ENCODE measurements at places on chromosomes 7 and 10.

- no peak for DNase-seq
Measured at GRCh38 chr10:108338146-108338545, 1173.6 kb upstream of the SORCS1 start.

DNA sequence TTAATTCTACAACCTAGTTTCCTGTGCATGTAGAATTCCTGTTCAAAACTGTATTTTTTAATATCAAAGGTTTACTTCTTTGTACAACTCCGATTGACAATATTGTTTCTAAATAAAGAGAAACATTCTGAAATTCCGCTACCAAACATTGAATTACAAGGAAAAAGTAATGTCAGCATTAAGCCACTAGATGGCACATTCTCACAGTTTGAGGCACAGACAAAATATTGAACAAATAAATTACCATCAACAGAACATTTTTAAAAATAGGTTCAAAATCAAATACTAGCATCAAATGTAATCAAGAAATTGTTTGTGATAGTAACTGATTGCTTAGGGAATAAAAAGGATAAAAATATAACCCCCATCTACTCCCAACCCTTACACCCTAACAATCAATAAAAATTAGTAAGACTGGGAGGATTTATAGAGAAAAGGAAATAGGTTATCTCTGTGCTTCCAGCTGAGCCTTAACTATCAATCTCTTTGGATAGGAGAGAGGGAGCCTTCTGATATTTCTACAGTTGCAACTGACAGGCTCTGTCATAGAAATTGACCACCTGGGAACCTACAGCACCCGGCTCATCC lies 86.6 kb upstream of the C7orf33 start:
- no peak for DNase-seq

DNA sequence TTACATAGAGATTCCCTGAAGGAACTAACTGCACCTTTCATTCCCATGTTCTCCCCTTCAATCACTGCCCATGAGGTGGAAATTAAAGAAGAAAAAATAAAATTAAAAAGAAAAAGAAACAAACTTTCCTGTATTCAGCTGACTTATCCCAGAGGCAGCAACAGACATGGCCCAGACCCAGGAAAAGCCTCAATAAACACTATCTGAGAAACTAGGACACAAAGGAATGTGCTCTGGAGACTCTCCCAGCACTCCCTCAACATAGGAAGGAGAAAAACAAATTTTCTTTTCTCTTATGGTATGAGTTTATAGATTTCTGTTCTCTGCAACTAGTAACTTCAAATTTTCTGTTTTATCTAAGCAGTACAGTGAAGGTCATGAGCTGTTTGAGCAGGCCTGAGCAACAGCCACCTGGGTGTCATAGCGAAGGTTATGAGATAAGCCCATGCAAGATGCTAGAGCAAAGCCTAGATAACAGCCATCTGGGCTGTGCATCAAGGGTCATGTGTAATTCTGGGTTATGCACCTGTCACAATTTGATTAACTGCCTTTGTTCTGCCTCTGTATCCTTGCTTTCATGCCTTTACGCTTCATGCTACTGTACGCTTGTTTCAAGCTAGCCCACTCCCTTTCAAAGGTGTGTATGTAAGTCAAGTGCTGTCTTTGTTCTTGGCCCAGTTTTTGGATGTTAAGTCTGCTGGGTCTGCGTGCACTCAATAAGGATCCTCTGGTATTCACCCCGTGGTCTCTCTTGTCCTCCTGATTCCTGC lies 11.0 kb upstream of the OR6B1 start:
- DNase-seq, result no peak

- no peak for DNase-seq
Measured at GRCh38 chr10:122656741-122657140, 42.9 kb downstream of the C10orf120 start.

GRCh38 chr7:76430836-76431235 lies 6.1 kb downstream of the ZP3 start:
- DNase-seq, result no peak

DNA sequence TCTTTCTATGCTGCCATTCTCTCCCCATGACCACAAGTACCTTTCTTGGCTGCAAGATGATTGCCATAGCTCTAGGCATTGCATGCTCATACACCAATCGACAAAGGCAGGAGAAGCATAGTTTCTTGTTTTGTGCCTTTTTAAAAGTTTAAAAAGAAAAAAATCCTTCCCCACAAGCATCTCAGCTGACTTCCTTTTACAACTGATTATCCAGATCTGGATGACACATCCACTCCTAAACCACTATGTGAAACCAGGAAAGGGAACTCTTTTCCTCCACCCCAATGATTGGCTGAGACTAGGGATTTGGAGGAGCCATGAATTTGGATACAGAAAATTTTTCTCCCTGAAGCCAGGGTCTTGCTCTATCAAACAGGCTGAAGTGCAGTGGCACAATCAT lies 14.5 kb upstream of the LRRC4 start:
- DNase-seq, result no peak

DNA sequence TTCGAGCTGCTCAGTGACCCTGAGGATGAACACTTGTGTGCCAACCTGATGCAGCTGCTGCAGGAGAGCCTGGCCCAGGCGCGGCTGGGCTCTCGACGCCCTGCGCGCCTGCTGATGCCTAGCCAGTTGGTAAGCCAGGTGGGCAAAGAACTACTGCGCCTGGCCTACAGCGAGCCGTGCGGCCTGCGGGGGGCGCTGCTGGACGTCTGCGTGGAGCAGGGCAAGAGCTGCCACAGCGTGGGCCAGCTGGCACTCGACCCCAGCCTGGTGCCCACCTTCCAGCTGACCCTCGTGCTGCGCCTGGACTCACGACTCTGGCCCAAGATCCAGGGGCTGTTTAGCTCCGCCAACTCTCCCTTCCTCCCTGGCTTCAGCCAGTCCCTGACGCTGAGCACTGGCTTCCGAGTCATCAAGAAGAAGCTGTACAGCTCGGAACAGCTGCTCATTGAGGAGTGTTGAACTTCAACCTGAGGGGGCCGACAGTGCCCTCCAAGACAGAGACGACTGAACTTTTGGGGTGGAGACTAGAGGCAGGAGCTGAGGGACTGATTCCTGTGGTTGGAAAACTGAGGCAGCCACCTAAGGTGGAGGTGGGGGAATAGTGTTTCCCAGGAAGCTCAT lies 1.1 kb downstream of the DDIT4 start:
- DNase-seq, result no peak

DNA sequence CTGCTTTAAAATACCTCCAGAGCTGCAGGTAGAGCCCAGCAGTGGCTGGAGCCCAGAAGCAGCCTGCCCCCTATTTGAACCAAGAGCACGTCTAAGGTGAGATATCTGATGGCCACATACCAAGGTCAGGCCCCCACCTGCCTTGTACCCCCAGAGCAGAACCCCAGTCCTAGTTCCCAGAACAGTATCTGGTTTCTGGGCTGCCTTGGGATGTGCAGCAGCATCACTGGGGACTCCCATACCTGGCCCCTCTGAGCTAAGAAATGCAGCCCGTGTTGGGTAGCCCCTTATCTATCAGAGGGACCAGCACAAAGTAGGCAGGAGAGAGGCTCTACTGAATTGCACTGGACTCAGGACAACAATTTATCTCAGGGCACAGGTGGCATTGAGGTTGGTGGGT lies 8.9 kb downstream of the SFTPD start:
- DNase-seq, result no peak

DNA sequence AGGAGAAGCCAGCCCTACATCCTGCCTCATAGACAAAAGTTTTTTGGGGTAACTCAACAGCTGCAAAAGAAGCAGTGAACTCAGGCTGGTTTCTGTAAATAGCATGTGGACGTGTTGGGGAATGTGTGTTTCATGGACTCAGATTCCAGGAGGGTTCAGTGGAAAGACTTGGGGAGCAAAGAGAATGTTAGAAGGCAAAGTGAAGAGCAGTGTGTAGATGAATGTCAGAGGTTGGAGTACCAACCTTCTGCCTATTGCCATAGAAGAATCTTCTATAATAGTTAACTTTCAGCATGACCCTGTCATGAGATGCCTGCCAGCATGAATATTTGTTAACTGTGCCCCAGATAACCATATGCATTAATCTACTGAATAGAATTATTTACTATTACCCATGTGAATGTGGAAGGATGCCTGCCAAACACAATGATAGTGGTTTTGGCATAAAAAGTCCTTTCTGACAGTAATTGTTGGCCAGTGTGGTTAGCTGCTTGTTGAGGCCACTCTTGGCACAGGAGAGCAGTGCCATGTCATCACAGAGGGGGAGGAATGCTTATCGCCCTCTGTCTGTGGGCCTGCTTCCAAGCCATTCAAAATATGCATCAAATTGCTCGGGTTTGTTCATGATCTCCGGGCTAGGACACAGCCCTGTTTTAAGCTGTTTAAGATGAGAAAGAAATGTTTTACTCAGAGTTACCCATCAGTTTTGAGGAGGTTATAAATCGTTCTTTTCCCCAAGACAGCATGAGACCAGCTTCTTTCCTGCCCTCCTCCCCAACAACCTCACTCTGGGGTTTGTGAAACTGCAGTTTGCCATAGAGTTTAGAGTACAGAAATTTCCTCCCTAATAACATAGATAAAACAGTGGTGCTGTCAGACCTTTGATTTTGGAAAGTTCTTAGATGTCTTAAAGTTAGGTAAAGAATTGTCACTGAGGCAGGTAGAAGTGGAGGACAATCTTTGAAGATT lies 165.3 kb downstream of the WNT2 start:
- no peak for DNase-seq

- DNase-seq, result no peak
Measured at GRCh38 chr7:34277016-34277802, 371.9 kb downstream of the BMPER start.

- DNase-seq, result no peak
Measured at GRCh38 chr7:132097550-132098134, 478.6 kb downstream of the PLXNA4 start.

DNA sequence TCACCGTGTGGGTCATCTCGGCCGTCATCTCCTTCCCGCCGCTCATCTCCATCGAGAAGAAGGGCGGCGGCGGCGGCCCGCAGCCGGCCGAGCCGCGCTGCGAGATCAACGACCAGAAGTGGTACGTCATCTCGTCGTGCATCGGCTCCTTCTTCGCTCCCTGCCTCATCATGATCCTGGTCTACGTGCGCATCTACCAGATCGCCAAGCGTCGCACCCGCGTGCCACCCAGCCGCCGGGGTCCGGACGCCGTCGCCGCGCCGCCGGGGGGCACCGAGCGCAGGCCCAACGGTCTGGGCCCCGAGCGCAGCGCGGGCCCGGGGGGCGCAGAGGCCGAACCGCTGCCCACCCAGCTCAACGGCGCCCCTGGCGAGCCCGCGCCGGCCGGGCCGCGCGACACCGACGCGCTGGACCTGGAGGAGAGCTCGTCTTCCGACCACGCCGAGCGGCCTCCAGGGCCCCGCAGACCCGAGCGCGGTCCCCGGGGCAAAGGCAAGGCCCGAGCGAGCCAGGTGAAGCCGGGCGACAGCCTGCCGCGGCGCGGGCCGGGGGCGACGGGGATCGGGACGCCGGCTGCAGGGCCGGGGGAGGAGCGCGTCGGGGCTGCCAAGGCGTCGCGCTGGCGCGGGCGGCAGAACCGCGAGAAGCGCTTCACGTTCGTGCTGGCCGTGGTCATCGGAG lies 1.8 kb downstream of the ADRA2A start:
- DNase-seq, result no peak

DNA sequence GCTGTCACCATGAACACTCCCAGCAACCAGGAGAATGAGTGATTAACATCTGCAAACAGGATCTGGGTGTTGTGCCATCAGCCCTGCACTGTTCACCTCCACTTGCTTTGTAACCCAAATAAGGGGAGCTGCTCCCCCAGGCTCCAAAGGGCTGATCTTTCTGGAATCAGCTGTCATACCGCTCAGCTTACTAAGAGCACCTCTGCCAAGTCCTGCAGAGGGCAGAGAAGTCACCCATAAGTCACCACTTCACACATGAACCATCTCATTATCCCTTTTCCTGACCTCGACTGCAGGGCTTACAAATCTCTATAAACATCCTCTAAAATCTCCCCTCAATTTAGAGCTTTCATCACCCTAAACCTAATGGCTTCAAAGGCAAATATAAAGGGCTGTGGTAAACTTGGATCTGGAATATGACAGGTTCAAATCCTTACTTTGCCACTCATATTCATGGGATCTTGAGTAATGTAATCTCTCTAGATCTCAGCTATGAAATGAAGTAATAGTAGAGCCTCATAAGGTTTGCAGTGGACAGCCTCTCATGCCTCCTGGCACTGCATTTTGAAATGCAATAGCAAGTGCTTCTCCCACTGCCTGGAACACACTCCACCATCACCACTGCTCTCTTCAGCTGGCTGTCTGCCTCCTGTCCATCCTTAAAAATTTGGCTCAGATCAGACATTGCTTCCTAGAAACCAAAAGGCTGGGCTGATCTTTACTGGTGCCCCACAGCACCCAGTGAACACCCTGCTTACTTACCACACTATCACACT lies 38.8 kb downstream of the ERLIN1 start:
- no peak for DNase-seq

GRCh38 chr10:108673741-108674140 lies 1249.6 kb downstream of the XPNPEP1 start:
- DNase-seq, result no peak

GRCh38 chr7:133478591-133479135 lies 225.8 kb downstream of the EXOC4 start:
- DNase-seq, result no peak

GRCh38 chr7:138247568-138248333 lies 171.5 kb downstream of the AKR1D1 start:
- DNase-seq, result no peak

DNA sequence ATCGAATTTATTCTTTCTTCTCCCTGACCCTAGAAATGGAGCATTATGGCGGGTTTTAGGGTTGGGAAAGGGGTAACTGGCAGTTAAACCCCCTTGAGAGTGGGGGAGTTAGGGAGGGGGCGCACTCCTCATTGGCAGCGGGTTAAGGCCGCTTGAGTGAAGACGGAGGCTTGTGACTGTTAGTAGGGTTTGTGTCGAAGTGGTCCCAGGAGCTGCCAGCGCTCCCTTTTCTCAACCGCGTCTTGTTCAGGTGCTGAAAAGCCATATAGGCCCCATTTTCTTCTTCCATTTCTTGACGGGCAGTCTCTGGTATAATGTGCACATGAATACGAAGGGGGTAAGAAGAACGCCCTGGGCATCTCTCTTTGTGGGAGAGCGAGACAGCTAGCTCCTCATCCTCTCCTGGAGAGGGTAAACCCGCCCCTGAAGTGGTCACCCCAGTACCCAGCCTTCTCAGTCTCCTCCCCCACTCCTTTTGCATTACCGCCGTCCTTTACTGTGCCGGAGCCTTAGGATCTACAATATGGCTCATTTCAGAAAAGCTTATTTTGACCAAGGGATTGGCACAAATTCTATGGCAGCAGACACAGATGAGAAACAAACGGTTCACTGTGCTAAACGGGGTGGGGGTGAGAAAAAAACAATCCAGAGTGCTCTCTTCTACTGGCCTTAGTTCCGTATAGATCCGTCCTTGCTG lies 836 bp downstream of the KMT2E start:
- no peak for DNase-seq
